EH (cell line): ENCODE measurements at places on chromosomes 3 and 15.

DNA sequence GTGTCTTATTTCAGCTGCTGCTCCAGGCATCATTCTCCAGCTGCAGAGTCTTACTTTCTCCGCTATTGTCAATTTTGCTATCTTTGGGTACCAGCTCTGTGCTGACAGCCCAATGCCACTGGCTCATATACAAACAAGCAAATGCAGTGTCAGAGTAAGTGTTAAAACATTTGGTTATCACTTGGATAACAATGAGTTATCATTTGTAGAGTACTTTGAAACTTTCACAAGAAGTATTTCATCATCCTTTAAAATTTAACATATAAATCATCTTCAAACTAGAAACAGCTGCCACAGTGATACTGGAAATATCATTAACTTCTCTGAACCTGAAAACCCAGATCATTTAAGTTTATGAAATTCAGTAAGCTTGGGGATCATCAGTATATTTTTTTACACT is 13.8 kb downstream of the TSPAN3 start:
- DNase-seq: no peak

- no peak for DNase-seq
Measured at GRCh38 chr3:126065876-126066275, 18.0 kb downstream of the SLC41A3 start.

GRCh38 chr3:150000641-150001040 is 29.9 kb upstream of the PFN2 start:
- peak; percentile 66 for DNase-seq

- DNase-seq: no peak
Measured at GRCh38 chr3:29080967-29081366, 199.9 kb upstream of the RBMS3 start.

- DNase-seq: no peak
Measured at GRCh38 chr15:40347559-40348473, 3.0 kb upstream of the PHGR1 start.

GRCh38 chr15:78415284-78415683 is 22.7 kb upstream of the IREB2 start:
- DNase-seq: peak; percentile 47

DNA sequence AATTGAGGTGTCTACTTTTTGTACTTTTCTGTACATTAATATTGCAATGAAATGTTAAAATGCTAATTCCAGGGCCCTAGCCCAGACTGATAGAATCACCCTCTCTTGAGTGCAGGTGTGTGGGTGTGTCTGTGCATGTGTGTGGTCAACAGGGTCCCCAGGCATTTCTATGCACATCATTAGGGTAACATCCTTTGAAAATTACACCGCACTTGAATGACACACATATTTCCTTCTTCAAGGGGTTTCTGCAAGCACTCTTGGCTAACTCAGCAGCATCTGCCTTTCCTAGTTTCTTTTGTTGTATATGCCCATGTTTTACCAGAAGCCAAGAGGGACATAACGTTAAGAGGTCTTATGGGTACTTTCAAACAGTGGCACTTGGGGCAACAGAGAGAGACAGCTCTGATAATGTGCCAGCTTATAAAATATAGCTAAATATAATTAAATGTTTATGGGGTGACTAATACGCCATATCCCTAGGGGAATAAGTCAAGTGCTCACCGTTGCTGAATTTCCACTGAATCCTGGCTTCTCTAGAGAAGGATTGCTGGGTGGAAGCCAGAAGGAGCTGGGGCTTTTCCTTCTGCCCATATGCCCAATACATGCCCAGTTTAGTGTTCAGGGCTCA is 54.5 kb upstream of the LRIG1 start:
- no peak for DNase-seq

- DNase-seq: peak; percentile 100
Measured at GRCh38 chr3:55160241-55160983, 232.6 kb upstream of the LRTM1 start.

DNA sequence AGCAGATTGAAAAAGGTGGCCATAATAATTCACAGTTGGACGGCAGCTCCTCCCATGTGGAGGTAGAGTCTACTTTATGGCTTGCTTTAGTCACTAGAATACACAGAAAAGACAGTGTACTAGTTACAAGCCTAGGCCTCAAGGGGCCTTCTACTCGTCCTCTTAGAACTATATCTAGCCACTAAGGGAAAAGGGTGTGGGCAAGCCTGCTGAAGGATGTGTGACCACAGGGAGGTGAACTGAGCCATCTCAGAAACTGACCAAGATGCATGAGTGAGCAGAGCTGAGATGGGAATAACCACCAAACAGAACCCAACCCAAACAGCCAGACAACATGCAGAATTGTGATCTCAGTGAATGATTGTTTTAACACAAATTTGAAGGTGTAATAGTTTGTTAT is 335.6 kb upstream of the LMCD1 start:
- DNase-seq: no peak

GRCh38 chr3:195148549-195148948 is 122.4 kb downstream of the XXYLT1 start:
- DNase-seq: peak; percentile 45

- peak; percentile 89 for DNase-seq
Measured at GRCh38 chr15:85646538-85647091, 148.1 kb downstream of the KLHL25 start.

GRCh38 chr15:64519897-64520296 is 59.5 kb downstream of the ZNF609 start:
- DNase-seq: no peak

- peak; percentile 95 for DNase-seq
Measured at GRCh38 chr3:112685420-112685819, 44.5 kb upstream of the CCDC80 start.

GRCh38 chr3:56823421-56823926 is 21.7 kb upstream of the ARHGEF3 start:
- no peak for DNase-seq

- no peak for DNase-seq
Measured at GRCh38 chr15:78453447-78453846, 15.4 kb downstream of the IREB2 start.

- peak; percentile 46 for DNase-seq
Measured at GRCh38 chr3:59313365-59313764, 263.5 kb upstream of the CFAP20DC start.

DNA sequence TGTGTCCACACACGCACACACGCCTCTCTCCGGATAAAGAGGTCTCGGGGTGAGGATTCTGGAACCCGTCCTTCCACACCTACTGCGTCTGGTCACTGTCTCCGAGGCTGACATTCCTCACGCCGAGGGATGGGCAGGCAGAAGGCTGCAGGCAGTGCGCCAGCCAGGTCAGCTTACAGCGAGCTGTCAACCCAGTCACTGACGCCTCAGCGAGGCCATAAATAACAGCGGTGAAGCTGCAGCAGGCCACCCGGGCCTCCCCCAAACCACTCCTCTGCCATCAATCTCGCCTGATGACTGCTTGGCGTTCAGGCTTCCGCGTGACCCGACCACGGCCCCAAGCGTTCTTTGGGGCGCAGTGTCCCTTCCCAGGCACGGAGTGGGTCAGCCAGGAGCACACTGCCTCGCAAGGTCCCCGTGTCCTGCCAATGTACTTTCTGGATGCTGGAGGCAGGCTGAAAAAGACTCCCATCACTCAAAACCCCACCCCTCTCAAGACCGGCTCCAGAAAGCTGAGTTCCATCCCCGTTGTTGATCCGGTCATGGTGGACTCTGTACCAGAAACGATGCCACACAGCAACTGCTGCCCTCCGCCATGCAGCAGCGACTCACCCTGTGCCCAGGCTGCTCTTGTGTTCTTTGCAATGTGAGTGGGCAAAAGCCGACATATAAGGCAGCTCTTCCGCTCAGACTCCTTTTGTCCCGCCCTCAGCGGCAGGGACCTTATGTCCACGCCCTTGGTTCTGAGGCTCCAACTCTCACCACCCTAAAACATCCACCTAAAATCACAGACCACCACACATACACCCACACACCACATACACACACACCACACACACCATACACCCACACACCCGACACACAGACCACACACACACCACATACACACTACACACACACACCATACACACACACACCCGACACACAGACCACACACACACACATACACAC is 27.1 kb downstream of the CPN2 start:
- DNase-seq: peak; percentile 78

GRCh38 chr3:155912090-155912489 is 41.6 kb downstream of the GMPS start:
- DNase-seq: no peak

DNA sequence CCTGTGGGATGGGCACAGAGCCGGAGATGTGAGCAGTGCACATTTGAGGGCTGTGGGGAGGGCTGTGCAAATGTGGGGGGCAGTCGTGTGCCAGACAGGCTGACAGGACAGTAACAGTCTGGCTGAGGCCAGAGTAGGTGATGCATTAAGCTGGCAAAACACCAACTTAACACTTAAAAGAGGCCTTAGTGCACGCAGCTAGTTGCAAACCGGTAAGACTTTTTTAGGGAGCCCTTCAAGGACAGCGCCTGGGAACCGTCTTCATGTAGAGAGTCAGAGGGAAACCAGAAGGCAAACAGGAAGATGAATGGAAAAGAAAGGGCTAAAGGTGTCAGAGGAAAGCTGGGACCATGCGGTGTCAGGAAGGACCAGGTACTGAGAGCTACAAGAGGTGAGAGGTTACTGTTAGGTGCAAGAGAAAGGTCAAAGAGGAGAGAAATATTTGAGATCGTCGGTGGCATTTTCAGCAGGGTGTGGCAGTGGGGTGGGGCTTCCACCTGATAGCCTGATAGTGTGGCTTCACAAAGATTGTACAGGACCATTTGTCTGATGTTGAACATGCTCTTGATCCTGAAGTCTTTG is 30.0 kb upstream of the CHD2 start:
- no peak for DNase-seq

- DNase-seq: no peak
Measured at GRCh38 chr3:27221264-27221932, 147.8 kb downstream of the NEK10 start.

- DNase-seq: peak; percentile 75
Measured at GRCh38 chr3:59425371-59425770, 375.5 kb upstream of the CFAP20DC start.

GRCh38 chr3:169189486-169189885 is 474.0 kb downstream of the MECOM start:
- DNase-seq: no peak

DNA sequence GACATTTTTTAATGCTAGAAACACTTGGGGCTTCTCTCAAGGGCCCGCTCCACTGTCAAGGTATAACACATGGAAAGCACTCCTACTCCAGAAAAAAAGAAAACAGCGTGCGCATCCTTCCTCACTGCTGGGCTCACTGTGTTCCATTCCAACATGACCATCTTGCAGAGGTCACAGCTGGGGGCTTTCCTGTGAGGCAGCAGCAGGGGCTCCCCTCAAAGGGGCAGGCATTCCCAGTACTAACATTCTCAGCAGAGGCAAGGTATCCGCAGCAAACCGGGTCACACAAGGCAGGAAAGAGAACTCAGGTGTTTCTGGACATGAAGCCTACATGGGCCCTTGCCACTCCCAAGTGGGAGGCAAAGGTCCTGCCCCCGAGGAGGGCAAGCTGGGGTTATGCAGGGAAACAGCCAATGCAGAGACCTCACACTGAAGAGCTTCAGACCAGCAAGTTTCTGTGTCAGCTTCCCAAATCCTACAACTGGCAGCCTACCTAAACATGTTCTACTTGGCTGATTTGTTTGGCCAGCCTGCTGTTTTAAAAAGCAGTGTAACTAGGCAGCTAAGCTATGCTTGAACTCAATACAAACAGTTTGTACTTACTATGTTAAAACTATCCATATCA is 6.4 kb downstream of the BDH1 start:
- no peak for DNase-seq

GRCh38 chr3:172799246-172799645 is 48.7 kb downstream of the ECT2 start:
- peak; percentile 27 for DNase-seq

DNA sequence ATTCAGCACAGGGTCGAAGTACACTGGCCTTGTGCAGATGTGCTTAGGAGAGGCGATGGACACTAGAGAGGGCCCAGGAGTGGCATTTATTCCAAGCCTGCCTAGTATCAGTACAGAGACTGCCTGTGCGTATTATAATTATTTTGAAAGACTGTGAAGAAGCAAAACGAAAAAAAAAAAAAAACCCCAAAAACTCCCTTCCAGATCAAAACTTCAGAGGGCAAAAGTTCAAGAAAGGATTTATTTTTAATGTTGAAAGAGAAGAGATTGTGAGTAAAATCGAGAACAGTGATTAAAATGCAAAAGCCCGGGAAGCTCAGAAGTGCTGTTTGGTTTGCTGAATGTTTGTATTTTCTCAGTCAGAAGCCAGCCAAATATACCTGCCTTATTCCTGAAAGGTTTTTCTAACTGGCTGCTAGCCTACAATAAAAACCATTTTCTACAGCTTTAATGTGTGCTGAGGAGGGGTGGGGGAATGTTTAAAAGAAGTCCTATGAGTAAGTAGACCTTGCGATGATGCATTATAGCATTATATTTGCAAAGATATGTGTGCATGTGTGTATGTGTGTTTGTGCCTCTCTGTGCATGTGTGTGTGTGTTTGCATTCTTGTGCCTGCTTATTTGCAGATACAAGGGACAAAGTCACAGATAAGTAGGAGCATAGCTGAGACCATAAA is 19.3 kb upstream of the LZTFL1 start:
- DNase-seq: no peak

DNA sequence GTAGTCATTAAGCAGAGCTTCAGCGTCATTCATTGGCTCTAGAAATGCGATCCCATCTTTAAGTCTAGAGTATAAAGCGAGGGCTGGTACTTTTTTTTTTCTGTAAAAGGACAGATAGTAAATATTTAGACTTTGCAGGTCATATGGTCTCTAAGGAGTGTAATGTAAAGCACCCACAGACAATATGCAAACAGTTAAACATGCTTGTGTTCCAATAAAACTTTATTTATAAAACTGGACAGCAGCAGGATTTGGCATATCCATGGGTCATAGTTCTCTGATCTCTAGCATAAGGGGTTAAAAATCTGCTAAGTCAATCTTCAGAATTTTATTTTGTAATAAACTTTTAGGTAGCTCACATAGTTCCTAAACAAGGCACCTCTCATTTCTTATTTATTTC is 226.8 kb upstream of the TBC1D5 start:
- no peak for DNase-seq

GRCh38 chr3:48974076-48974864 is 15.8 kb upstream of the P4HTM start:
- DNase-seq: no peak

DNA sequence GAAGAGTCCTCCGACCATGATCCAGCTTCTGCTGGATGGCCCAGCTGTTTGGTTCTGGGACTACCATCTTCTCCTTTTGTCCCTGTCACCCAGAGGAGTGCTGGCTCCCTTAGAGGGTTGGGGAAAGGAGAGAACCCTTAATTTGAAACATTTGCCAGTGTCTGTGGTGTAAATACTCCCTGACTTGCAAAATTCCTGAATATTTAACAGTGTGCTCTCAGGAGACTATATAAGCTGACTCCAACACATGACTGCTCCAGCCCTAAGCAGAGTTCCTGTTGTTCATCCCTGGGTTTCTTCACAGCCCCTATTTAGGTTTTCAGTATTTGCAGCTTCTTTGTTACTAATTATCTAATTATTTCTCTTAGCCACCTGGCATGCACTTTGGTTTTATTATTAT is 133.1 kb downstream of the CPNE4 start:
- DNase-seq: no peak

GRCh38 chr15:92305343-92305742 is 88.3 kb upstream of the ST8SIA2 start:
- no peak for DNase-seq
